ENCODE measurements at places on chromosomes 4 and X. TPM values are rescaled to one million over a fixed set of nuclear protein-coding genes. Genes with fewer than 3 reads are reported as not detected.

SH2D1A gene
- 0.11 TPM for polyA plus RNA-seq

AFF2 gene
- polyA plus RNA-seq: not detected

SULT1B1 gene
- 0.62 TPM for polyA plus RNA-seq

DNA sequence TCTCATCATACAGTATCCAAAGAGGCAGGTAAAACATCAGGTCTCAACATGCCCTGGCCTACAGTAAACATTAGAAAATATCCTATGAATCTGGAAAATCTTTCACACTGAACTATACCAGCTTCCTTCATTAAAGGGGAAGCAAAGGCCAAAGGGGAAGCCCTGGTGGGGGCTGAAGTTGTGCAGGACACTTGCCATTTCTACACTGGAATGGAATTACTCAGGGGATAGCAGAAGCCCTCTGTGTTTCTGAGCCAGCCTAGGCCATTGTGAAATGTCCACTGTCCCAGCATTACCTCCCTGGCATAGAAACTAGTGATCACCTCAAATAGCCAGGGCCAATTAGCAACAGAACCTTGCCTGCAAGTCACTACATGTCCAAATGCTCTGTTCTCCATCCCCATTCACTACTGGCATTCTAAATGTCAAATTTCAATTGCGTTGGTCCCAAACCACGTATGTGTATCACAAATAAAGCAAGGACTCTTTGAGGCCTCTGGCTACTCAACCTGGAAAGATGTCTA, 429.9 kb downstream of the AFF2 start:
- no peak for DNase-seq
- H3K4me3 ChIP-seq: no peak overlapping the region
- no peaks in the 10 kb centered on the region for H3K27me3 ChIP-seq
- H3K4me1 ChIP-seq: no peaks in the 10 kb centered on the region

DNA sequence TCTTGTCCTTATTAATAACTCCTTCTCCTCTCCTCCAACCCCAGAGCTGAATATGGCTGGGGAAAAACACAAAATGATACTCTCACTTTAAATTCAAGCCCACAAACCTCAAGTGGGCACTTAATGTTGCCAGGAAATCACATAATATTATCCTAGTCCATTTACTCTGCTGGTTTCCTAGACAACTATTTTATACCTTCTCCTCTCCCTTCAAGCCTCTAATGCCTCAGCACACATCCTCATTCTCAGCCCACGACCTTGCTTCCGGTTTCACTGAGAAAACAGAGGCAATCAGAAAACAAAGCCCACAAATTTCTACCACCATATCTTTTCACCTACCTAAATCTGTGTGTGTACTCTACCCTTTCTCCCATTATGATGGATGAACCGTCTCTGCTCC, 12.1 kb upstream of the CLCN5 start:
- H3K36me3 ChIP-seq: no peaks in the 10 kb centered on the region
- H3K4me1 ChIP-seq: peaks cover 9% of the 10 kb centered on the region
- DNase-seq: peak; percentile 7
- H3K4me3 ChIP-seq: no peak overlapping the region
- peak overlapping the region; percentile 71 for H3K27ac ChIP-seq

DNA sequence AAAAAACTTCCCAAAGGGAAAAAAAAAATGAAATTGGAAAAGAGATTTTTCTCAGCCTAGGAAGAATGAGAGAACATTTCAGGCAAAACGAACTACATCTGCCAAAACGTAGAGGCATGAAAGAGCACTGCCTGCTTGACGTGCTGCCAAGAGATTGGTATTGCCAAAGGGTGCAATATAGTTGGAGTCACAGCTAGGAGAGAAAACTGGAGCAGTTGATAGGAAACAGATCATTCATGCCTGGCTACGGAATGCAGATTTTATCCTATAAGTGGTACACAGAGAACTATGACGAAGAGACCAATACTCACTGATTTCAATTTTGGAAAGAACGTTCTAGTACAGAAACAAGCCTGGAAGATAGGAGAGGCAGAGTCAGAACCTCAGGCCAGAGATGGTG, 68.4 kb upstream of the IQCM start:
- no peak for DNase-seq
- H3K27ac ChIP-seq: no peak overlapping the region
- H3K4me1 ChIP-seq: no peaks in the 10 kb centered on the region
- H3K36me3 ChIP-seq: no peaks in the 10 kb centered on the region

DNA sequence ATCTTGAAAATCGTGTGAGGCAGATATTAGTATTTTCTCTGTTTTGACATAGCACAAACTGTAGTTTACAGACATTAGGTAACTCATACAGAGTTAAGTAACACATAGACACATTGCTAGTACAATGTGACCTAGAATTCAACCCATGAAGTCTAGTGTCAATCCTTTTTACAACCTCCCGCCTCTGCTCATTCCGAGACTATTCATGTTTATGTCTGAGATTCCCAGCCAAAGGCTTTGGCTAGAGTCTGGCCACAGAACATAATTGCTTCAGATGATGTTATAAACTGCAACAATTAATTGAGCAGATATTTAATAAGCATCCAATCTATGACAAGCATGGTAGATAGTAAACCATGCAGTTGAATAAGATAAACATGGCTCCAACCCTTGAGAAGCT, 841.0 kb downstream of the STIM2 start:
- H3K36me3 ChIP-seq: no peaks in the 10 kb centered on the region
- no peaks in the 10 kb centered on the region for H3K27me3 ChIP-seq
- H3K27ac ChIP-seq: no peak overlapping the region
- H3K4me1 ChIP-seq: no peaks in the 10 kb centered on the region
- H3K4me3 ChIP-seq: no peak overlapping the region
- DNase-seq: no peak

FAT4 gene
- not detected for polyA plus RNA-seq

DNA sequence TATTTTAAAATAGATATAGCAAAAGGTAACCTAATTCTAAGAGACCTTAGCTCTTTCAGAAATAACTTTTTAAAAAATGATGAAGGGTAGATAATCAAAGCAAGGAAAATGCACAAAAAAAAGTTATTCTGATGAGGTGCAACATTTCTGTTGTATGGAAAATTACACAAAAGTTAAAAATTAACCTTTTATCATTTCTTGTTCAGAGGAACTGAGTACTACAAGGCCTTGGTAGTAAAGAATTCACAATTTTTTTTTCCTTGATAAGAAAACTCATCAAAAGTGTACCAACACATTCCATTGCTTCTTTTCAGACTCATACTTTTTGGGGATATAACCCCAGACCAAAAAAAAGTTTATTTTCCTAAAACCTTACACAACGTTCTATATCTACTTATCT, 213.0 kb downstream of the IL15 start:
- no peaks in the 10 kb centered on the region for H3K27me3 ChIP-seq
- no peak overlapping the region for H3K27ac ChIP-seq
- no peaks in the 10 kb centered on the region for H3K36me3 ChIP-seq
- H3K4me3 ChIP-seq: no peak overlapping the region

DMRTC1 gene
- 2.1 TPM for polyA plus RNA-seq

- H3K27me3 ChIP-seq: no peaks in the 10 kb centered on the region
- no peak overlapping the region for H3K4me3 ChIP-seq
- H3K4me1 ChIP-seq: peaks cover 5% of the 10 kb centered on the region
- peaks cover 16% of the 10 kb centered on the region for H3K36me3 ChIP-seq
These were observed 192.7 kb upstream of the STS start for GRCh38 chrX:6954836-6955235.

ZFX gene
- polyA plus RNA-seq: 59.9 TPM

- H3K4me3 ChIP-seq: no peak overlapping the region
- no peak for DNase-seq
- H3K27ac ChIP-seq: no peak overlapping the region
- H3K27me3 ChIP-seq: no peaks in the 10 kb centered on the region
- peaks cover 7% of the 10 kb centered on the region for H3K4me1 ChIP-seq
- no peaks in the 10 kb centered on the region for H3K36me3 ChIP-seq
These were observed 14.6 kb downstream of the SRPX start for GRCh38 chrX:38206036-38206435.

DNA sequence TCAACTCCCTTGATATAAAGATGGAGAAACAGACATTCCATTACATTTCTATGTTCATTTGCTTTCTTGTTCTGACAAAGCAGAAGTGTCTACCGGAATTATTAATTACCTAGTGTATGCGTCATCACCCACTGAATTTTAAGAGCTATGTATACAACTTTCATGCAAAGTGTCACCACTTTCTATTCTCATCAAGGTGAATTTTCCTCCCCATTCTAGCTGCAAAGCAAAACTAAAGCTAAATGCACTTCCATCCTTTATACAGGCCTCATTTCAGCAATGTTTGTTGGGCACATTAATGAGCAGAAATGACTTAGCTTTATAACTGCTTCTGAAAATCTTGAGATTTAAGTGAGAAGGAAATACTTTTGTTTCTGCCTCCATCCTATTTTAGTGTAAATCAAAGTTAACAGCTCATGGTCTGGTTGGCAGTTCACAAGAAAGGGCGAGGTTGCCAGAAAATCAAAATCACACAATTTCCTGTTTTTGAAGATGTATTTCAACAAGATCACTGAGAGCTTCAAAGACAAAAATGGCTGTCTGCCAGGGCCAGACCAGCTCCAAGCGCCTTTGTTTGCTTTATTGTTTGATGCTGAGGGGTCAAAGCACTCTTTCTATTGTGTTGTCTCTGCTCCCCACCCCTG, 7.2 kb upstream of the FAM9C start:
- H3K27me3 ChIP-seq: no peaks in the 10 kb centered on the region
- peak overlapping the region; percentile 17 for H3K4me3 ChIP-seq
- H3K27ac ChIP-seq: peak overlapping the region; percentile 91
- peak; percentile 53 for DNase-seq
